T-helper 1 cell treated with Interleukin-12 subunit alpha and Interleukin-12 subunit beta and Interleukin-4 antibody, amounts not matched to agents 30 ng/mL and 1 ng/mL, for 36 hours (primary cell): ENCODE measurements at places on chromosomes 2 and 18. TPM values are rescaled to one million over a fixed set of nuclear protein-coding genes. Genes with fewer than 3 reads are reported as not detected.

Gene GKN1
- not detected in 2 replicates for total RNA-seq

Gene EDAR
- 0.07 and 0.22 TPM in 2 replicates for total RNA-seq

Gene BCL11A
- total RNA-seq: not detected in 2 replicates

Gene CNDP2
- total RNA-seq: 151 and 162 TPM in 2 replicates

Gene STAT4
- total RNA-seq: 89.9 and 95.0 TPM in 2 replicates

Gene KLHL29
- 2.2 and 2.6 TPM in 2 replicates for total RNA-seq

Gene FECH
- 19.1 and 20.4 TPM in 2 replicates for total RNA-seq

Gene REL
- 31.0 and 31.2 TPM in 2 replicates for total RNA-seq

Gene RAB31
- total RNA-seq: 0.34 and 0.66 TPM in 2 replicates

Gene LYPD6B
- total RNA-seq: not detected in 2 replicates

Gene ZC3H6
- total RNA-seq: 7.2 and 9.0 TPM in 2 replicates

Gene IL1RN
- total RNA-seq: 2.4 and 3.0 TPM in 2 replicates

Gene CAB39
- total RNA-seq: 255 and 256 TPM in 2 replicates

Gene CFC1
- total RNA-seq: not detected in 2 replicates

Gene AP1S3
- total RNA-seq: 7.1 and 9.8 TPM in 2 replicates

Gene KANSL1L
- total RNA-seq: 5.4 and 6.1 TPM in 2 replicates

Gene EIF2AK2
- total RNA-seq: 79.6 and 87.9 TPM in 2 replicates

Gene IL36B
- total RNA-seq: not detected in 2 replicates

Gene DNAJC5G
- total RNA-seq: not detected in 2 replicates

Gene KCNIP3
- total RNA-seq: not detected in 2 replicates

Gene KRTCAP3
- total RNA-seq: 4.8 and 5.5 TPM in 2 replicates

Gene ARHGEF33
- 0.12 TPM in 1 of 2 replicates, not detected in the other for total RNA-seq
